Stimulated activated CD8-positive, alpha-beta memory T cell treated with anti-CD3 and anti-CD28 coated beads, Interleukin-15, amount 100 ng/mL, for 24 hours (primary cell): ENCODE measurements at places on chromosomes 6 and 20.

DNA sequence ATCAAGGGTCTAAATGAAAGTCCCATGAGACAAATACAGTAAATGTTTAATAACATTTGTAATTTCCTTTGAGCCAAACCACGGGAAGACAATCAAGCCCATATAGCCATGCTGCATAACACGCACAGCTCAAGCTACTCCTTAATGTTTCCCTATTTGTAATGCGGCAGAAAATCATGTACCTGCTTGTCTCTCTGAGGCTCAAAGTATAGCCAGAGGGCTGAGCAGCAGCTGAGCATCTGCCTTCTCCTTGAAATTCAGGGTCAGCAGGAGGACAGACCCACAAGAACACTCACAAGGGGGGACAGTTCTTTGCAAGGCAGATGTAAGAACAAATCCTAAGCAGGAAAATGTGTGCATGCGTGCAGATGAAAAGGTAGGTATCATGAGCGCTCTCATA, 45.8 kb upstream of the JARID2 start:
- no peak for DNase-seq

- no peak for DNase-seq
These were observed 104.1 kb downstream of the PSMB1 start for GRCh38 chr6:170448751-170449630.

- DNase-seq = no peak
These were observed 50.2 kb downstream of the TBC1D7 start for GRCh38 chr6:13278164-13278563.

GRCh38 chr6:63597141-63598048, 25.1 kb downstream of the LOC128125822 start:
- DNase-seq = no peak

DNA sequence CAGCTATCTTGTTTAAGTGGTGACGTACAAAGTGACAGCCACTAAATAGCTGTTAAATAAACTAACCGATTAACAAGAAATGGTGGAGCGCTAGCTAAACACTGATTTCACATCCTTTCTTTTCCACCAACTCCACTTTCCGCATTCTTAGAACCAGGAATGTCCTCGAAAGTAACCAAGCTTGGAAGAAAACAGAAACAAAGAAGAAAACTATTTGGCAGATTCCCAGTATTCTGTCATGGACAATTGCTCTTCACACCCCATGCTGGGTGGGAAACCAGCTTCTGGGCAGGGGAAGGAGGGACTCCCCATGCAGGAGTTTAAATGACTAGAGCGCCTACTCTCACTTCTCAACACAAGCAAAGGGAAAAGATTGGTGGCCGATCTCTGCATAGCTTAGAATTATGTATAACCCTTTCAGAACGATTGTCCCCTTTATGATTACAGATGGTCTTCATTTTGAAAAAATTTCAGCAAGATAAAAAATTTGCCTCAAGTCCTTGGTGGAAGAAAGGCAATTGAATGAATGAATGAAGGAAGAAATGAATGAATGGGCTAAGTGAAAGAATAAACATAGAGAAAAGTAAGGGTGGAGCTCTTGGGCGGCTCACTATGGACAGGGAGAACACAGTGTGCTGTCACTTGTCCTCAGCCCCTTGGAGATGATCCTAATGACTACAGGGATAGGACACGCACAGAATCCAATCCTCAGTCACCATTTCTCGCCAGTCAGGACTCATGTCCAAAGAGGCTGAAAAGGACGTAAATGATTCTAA, 148.7 kb upstream of the NEDD9 start:
- no peak for DNase-seq

DNA sequence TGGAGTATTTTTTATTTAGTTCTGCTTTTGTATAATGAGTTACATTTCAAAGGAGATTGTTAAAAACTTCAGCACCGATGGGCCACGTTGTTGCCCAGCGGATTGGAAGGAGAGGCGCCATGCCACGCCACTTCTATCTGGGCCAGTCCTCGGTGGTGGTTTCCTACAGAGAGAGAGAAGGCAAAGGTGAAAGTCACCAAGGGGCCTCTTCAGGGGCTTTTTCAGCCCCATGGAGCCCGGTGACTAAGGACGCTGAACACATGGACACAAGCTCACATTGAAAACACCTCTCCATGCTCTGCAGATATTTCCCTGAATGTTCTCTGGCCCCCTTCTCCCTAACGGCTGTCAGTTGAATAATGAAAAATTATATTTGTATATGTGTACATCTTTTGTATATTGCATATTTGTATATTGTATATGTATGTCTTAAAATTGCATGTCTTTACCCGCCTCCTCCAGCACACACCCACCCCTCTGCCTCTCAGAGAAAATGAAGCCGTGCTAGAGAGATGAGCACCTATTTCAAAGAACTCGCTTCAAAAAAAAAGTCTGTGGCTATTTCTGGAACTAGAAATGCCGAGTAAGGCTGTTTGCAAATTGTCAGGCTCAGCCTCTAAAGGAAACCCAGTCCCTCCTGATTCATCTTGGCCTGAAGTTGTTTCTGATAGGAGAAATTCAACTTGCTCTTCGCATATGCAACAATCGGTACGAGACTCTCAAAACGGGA, 91.9 kb upstream of the CDH4 start:
- DNase-seq = no peak

DNA sequence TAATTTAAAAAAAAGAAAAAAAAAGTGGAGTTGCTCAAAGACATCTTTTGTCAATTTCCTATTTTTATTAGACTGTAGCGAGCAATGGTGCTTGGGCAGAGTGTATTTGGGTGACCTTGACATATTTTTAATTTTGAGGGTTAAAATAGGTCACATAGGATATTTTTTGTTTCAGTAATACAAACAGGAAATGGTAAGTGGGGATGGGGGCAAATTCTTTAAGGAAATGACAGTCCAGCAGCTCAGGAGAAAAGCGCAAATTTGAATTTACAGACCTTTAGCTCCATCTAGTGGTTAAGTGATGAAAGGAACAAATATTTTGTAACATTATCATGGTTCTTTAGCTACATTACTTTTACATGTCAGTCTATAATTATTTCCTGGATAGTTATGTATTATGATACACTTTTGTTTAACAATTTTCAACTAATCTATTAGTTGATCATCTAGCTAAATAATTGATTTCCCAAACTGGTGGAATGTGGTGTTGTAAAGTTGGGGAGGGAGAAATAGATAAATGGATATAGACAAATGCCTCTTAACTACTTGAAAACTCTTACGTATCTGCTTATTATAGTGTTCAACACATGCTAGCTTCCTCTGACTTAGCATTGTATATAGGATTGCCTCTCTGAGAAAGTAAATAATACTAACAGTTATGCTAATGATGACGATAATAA, 10.0 kb downstream of the CITED2 start:
- DNase-seq = no peak

DNA sequence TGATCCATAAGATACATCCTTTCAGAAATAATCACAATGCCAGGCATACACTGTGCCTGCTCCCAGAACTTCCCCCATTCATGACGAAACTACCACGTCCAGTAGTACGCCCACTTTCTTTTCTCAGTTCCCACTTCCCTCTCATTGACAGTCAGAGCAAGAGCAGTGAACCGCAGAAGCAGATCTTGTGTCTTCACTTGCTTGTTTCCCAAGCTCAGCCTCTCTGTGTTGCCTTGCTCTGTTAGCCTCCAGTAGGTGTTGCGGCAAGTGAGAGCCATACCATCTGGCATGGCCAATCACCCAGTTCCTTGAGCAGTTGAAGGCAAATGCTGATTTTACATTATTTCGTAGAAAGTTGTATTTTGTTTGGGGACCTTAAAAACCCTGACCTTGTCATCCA, 11.7 kb downstream of the UST start:
- no peak for DNase-seq

DNA sequence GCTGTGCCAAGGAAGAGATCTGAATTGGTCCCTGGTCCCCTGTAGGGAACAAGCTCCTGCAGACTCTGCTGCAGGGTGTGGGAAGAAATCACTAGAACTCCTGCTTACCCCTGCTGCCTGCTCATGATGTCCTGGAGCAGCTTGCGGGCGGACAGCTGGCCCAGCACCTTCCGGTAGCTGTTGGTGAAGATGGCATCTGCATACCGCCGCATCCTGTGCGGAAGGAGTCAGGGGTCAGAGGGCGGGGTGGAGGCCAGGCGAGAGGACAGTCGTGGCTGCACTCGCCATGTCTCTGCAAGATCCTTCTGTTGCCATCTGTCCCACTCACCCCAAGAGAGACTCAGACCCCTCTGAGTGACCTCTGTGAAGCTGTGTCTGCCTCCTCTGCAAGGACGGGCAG, 5.3 kb downstream of the GHRH start:
- DNase-seq = no peak

- no peak for DNase-seq
These were observed 28.4 kb downstream of the COL19A1 start for GRCh38 chr6:69894578-69895347.

- DNase-seq = no peak
These were observed 132.0 kb upstream of the CARMIL1 start for GRCh38 chr6:25147223-25147622.

- no peak for DNase-seq
These were observed 77.2 kb downstream of the GCNT2 start for GRCh38 chr6:10598084-10598960.

- no peak for DNase-seq
These were observed 43.7 kb upstream of the HFE start for GRCh38 chr6:26043384-26044139.

GRCh38 chr6:28638787-28639430, 113.2 kb downstream of the GPX5 start:
- DNase-seq = no peak
